ENCODE measurements at places on chromosomes 6 and 20.
A peak's percentile ranks its signal among the peaks of the same experiment; 100 is the strongest.

GRCh38 chr20:58722877-58723627 lies 30.5 kb downstream of the NPEPL1 start:
- DNase-seq: no peak

DNA sequence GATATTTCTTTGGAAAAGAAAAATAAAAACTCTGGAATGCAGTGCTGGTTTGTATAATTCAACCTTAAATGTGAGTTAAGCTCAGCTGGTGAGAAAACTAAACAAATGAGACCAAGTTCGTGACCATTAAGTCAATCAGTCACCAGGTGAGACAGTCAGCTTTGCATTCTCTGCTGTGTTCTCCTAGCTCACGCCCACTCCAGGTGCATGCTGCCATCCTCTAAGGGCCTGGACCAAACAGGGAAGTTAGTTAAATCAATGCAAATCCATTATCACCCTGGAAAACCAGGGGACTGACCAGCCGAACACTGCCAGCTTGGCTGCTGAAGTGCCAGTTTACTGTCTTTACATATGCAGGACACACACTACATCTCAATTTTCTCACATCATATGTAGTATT lies 7.2 kb downstream of the TPBG start:
- no peak for DNase-seq

GRCh38 chr6:75280131-75280855 lies 4.3 kb downstream of the TMEM30A start:
- peak; percentile 49 for DNase-seq

DNA sequence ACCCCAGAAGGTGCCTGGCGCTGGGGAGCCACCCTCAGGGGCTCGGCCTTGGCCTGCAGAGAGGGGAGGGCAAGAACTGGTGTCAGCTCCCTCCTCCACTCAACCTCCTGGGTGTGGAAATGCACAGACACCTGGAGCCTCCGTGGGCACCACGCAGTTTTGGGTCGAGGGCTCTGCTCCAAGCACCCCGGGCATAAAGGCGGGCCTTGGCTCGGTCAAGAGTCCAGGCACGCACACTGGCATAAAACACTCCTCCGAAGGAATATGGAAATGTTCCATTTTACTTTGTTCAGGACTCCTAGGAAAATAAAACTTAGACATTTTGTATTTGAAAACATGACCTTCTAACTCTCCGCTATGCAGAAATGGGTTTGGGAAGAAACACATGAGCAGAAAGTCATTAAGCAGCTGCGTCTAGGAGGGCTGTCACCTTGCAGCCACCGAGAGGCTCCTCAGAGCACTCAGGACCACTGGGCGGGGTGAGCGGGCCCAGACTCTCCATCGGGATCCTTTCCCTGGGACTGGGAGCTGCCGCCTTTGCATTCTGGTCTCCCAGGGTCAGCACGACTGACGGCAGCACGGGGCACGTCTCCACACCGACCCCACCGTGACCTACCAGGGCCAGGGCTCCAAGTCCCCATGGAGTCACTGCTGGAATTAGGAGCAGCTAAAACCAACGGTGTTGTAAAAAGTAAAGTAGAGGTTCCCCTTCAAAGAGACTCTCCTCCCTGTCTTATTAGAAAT lies 46.0 kb upstream of the DACT2 start:
- no peak for DNase-seq

- no peak for DNase-seq
Measured at GRCh38 chr6:131212913-131213312, 77.6 kb downstream of the AKAP7 start.

DNA sequence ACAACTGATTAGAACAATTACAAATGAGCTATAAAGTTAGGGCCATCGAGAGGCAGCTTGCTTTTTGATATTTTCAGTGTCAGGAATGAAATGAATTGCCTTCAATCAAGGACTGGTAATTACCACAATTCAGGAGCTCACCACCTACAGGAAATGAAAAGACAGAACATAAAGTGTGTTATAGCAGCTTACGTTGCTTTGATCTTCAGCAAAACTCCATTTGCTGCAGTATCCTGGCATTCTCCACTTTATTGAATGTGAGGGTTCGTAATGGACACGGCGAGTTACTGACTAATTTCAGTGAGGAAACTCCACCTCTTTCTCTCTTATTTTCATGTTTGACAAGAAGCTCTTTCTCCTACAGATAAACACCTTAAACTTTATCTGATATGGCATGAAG lies 440.0 kb upstream of the HSF2 start:
- no peak for DNase-seq

DNA sequence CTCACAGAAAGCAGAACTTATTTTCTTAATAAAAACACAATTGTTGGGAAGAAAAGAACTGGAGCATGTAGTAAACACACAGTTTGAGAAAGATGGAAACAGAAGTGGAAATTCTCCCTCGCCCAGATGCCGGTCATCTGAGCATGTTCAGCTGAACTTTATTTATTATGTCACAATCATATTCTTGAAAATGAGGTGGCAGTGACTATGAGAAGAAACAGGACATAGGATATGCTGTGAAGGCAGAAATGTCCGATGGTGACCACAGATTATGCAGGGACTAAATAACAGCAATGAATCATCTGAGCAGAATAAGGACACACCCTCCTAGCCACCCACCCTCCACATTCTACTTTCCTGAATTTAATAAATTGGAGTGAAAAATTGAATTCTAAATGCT lies 425.3 kb upstream of the NOX3 start:
- DNase-seq: peak; percentile 36

- no peak for DNase-seq
Measured at GRCh38 chr6:6557886-6558285, 30.6 kb upstream of the LY86 start.

- DNase-seq: no peak
Measured at GRCh38 chr6:162581988-162582780, 145.4 kb downstream of the PRKN start.

- no peak for DNase-seq
Measured at GRCh38 chr6:96853083-96853482, 15.8 kb upstream of the GPR63 start.

DNA sequence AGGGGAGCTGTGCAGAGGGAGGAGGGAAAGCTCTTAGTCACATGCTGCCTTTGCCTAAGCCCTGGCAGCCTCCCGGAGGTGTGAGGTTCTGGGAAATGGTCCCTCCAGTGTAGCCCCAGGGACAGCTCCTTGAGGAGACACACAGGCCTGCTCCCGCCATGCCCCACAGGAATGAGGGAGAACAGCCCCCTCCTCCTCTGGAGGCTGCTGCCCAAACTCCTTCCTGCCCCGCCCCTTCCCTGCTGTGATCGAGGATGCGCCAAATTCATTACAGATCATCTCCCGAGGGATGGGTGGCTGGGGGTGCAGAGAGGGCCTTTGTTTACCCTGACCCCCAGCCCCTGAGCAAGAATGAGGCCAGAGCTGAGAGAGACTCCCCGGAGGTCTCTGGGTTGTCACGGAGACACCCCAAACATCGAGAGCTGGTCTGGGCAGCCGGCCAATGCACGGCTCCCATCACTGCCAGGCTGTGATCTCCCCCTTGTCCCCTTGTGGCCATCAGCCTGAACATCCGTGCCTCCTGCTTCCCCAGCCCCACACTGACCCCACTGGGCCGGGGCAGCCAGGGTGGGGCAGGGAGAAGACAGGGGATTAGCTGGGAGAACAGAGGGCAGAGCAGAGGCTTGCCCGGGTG lies 8.4 kb downstream of the CYP21A2 start:
- DNase-seq: peak; percentile 22

DNA sequence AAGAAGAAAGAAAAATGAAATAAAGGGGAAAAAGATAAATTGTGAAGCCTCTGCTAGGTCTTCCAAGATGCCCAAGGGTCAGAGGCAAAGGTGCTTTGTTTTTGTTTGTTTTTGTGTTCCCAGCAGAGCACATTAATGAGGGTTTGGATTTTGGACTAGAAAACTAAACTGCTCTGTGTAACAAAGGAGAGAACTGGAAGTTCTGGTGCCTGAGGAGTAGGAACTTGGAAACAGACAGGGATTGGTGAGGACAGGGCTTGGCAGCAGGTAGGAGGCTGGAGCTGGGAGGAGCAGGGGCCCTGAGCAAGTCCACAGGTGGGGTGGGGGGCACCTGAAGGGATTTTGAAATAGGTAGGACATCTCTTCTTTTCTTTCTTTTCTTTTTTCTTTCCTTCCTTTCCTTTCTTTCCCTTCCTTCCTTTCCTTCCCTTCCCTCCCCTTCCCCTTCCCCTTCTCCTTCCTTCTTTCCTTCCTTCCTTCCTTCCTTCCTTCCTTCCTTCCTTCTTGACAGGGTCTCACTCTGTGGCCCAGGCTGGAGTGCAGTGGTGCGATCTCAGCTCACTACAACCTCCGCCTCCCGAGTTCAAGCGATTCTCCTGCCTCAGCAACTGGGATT lies 15.3 kb upstream of the ABRACL start:
- DNase-seq: no peak

- peak; percentile 48 for DNase-seq
Measured at GRCh38 chr6:169014211-169015197, 239.1 kb downstream of the THBS2 start.

GRCh38 chr6:83313882-83314281 lies 117.0 kb downstream of the ME1 start:
- DNase-seq: no peak

DNA sequence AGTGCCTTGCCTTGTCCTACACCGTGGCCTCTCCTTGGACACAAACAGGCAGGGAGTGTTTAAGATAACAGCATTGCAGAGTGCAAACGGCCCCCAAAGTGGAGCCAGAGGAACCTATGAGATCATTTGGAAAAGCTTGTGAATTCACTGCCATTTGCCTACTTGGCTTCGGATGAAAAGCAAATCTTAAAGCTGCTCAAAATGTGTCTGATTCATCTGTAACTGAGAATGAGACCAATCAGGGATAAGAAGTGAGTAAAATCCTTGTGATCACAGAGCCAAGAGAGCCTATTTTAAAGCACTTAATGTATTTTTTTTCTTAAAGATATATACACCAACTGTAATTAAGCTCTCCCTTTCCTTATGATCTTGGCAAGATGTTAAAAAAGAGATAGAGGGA lies 65.7 kb upstream of the BACH2 start:
- peak; percentile 83 for DNase-seq

GRCh38 chr6:154138793-154139192 lies 99.8 kb downstream of the OPRM1 start:
- DNase-seq: no peak

DNA sequence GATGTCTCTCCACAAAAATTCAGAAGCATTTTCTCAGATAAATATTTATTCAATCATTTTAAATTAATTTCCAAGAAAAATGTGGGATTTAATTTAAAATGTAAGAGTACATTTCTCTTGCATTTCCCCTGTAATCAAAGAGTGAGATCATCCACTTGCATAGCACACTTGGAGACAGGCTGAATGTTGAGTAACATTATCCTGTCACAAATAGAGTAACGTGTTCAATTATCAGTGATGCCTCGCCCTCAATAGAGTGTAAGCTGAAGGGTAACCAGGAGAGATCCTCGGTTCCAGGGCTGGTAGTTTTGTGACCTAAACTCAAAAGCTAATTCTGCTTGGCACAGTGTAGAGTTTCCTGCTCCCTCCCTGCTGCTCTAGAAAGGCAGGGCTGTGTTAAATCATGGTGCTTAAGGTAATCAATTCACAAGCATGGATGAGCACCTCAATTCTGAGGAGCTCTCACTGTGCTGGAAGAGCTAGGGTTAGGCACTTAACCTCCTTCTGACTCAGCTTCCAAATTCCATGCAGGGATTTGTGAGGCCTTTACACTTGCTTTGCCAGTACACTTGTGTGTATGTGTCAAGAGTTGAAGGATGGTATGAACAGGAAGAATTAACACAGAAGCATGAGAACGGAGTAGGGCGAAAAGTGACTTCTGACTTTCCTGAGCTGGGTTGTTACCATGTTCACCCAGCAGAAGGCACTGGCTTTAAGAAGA lies 56.6 kb downstream of the MMUT start:
- peak; percentile 42 for DNase-seq

- DNase-seq: no peak
Measured at GRCh38 chr20:25013478-25014380, 21.2 kb upstream of the APMAP start.

DNA sequence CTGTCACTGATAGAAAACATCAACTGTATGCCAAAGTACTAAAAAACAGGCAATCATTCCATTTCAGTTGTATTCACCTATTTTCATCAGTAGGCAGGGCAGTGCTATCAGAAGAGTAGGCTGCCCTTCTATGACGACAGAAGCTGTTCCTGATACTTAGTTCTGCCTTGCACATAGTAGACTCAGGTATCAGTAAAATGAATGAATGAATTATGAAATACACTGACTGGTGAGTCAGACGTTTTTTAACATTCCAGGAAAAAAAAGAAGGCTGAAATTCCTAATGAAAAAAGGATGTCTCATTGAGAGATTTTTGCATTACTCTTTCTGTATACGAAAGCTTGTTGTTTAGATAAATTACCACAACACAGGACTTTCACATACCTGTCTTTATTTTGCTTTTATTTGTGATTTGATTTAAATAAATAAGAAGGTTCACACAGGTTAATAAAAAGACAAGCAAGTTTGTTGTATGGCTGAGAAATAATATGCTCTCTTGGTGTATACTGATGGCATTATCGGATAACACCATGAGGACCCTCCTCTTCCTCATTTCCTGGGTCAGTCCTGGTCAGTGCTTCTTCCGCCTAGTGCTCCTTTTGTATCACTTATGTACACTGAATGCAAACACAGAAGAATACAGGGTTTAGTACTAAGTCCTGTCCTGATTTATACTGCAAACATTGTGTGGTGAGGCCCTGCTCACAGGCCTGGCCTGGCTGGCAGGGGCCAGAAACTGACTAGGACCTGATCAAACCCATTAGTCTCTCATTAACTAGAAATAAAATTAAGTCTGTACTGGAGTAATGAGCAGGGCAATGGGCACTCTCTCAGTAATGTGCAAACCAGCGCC lies 39.4 kb upstream of the SPDEF start:
- peak; percentile 64 for DNase-seq

- no peak for DNase-seq
Measured at GRCh38 chr6:76120302-76120701, 47.8 kb upstream of the IMPG1 start.

DNA sequence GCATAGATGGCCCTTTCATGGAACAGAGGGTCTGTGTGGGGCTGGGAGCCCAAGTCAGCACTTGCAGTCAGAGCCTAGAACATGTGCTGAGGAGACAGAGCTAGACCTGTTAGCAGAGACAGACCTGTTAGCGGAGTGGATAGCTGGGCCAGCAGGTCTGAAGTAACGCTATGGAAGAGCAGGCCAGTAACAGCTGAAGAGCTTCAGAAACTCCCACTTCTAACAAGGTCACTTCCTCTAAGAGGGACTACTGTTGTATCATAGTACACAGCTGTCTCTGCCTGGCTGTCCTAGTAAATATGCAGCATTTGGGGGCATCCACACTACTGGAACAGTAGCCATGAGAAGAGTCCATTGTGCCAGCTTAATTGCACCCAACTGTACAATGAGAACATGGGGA lies 41.2 kb upstream of the POLR1H start:
- no peak for DNase-seq

- DNase-seq: no peak
Measured at GRCh38 chr6:164051427-164051826, 636.9 kb downstream of the QKI start.

- DNase-seq: no peak
Measured at GRCh38 chr6:169839493-169839892, 88.1 kb downstream of the ERMARD start.

GRCh38 chr20:32628960-32629530 lies 43.9 kb upstream of the NOL4L start:
- no peak for DNase-seq

GRCh38 chr6:26473758-26474438 lies 16.1 kb downstream of the BTN2A1 start:
- DNase-seq: peak; percentile 95
